Foreskin keratinocyte (primary cell): ENCODE measurements at places on chromosomes 11 and 22. TPM values are rescaled to one million over a fixed set of nuclear protein-coding genes. Genes with fewer than 3 reads are reported as not detected.
A peak's percentile ranks its signal among the peaks of the same experiment; 100 is the strongest.

- no peak for DNase-seq
These were observed 3.7 kb downstream of the RAC2 start for GRCh38 chr22:37240240-37240940.

DNA sequence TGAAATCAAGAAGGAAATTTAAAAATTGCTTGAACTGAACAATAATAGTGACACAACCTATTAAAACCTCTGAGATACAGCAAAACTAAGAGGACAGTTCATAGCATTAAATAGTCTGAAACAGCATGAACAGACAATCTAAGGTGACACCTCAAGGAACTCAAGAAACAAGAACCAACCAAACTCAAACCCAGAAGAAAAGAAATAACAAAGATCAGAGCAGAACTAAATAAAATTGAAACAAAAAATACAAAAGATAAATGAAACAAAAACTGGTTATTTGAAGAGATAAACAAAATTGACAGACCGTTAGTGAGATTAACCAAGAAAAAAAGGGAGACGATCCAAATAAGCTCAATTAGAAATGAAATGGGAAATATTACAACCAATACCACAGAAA lies 122.8 kb upstream of the TOP3B start:
- DNase-seq: no peak

GRCh38 chr11:112789481-112789880 lies 171.7 kb upstream of the NCAM1 start:
- no peak for DNase-seq

DNA sequence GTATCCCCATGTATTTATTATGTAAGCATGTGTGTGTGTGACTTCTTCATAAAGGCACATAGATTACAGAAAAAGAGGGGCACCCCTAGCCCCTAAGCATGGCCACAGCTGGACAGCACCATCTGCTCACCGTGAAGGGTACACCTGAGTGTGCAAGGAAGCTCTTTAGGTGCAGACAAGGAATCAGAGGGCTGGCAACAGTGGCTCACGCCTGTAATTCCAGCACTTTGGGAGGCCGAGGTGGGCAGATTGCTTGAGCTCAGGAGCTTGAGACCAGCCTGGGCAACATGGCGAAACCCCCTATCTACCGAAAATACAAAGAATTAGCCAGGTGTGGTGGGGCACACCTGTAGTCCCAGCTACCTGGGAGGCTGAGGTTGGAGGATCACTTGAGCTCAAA lies 56.3 kb downstream of the DGCR2 start:
- DNase-seq: no peak

- no peak for DNase-seq
These were observed 104.7 kb upstream of the CLMP start for GRCh38 chr11:123299721-123300120.

DNA sequence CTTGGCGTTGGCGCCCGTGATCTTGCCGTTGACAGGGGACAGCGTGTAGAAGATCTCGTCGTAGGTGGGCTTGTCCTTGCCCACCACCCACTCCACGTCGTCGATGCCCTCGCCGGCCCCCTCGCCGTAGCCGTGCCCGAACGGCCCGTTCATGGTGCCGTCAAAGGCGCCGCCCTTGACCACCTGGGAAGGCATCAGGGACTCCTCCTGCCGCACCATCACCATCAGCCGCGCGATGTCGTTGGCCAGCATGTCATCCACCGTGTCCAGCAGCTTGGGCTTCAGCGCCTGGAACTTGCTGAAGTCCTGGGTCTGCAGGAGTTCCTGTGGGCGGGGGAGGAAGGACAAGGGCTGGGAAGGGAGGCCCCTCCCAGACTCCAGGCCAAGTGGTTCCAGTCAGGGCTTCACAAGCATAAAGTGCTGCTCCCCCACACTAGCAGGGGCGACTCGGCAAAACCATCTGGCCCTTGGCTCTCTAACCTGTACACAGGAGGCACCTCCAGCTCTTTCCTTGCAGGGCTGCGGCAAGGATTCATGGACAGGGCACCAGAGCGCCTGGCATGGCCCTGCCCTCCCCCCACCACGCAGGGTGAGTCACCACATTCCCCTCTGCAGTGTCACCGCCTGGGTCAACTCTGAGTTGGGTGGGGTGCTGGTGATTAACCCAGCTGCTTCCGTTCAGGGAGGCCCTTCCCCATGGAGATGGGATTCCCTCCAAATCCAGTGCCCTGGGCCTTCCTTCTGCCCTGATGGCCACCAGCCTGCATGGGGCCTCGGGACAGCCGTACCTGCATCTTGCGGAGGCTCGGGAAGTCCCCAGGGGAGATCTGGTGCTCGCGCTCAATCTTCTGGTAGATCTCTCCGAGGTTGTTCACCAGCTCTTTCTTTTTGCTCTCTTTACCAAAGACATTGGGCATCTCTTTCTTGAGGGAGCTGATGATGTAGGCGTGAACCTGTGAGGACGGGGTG lies 10.4 kb upstream of the CDC42BPG start:
- peak; percentile 90 for DNase-seq

- DNase-seq: peak; percentile 45
These were observed 78.8 kb downstream of the IGLL1 start for GRCh38 chr22:23501261-23501619.

DNA sequence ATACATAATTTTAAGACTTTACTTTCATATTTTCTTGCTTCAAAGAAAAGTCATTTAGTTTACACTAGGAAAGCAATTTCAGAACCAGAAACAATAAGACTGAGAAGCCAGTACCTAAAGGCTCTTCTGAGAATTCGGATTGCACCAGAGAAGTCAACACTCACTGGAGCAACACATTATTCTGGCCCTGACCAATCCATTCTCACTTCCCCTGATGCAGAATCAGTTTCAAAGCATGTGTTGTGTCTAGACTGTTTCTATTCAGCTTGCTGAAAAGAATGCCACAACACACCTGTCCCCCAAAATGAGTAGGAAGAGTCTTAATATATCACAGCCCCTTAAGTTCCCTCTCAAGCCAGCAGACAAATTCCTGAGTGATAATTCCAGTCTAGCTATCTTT lies 1074.3 kb upstream of the TENM4 start:
- no peak for DNase-seq

GRCh38 chr22:23565915-23566704 lies 14.0 kb downstream of the IGLL1 start:
- DNase-seq: no peak

LGALS12 gene
- total RNA-seq: not detected in 2 replicates

NXPE1 gene
- not detected in 2 replicates for total RNA-seq

KMT2A gene
- 27.9 and 29.6 TPM in 2 replicates for total RNA-seq
